ENCODE measurements at places on chromosomes 16 and 17.

DNA sequence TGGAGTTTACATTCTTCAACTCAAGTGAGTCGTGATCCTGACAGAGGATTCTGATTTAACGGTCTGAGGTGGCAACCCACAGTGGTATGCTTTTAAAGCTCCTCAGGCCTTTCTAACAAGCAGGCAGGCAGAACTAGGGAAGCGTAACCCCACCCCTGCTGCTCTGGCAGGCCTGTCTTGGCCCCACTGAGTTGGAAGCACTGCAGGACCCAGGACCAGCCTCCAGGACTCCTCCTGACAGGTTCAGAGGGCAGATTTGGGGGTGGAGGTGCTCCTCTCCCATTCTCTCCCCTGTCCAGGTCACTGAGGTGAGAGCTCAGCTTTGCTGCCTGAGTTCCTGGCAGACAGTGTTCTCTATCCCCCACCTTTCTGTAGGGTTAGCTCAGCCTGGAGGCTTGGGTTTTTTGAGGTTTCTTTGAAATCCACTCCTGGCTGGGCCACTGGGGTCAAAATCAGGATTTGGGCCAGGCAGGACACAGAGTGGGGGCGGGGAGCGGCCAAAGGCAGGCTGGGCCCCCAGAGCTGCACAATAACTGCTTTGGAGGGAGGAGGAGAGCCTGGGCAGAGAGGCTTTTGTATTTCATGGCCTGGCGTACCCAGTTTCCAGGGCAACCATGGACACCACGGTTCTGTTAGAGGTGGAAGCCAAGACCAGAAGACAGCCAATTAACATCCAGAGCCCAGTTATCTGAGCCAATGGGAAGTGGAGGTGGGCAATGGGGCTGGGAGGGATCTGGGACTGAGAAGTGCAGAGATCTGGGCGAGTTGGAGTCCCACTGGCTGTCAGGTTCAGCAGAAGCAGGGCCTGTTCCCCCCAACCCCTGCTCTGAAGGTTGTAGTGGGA lies 9.5 kb downstream of the MRPL27 start:
- no peak for DNase-seq

GRCh38 chr17:73686961-73687360 lies 42.7 kb upstream of the SDK2 start:
- DNase-seq, result no peak

DNA sequence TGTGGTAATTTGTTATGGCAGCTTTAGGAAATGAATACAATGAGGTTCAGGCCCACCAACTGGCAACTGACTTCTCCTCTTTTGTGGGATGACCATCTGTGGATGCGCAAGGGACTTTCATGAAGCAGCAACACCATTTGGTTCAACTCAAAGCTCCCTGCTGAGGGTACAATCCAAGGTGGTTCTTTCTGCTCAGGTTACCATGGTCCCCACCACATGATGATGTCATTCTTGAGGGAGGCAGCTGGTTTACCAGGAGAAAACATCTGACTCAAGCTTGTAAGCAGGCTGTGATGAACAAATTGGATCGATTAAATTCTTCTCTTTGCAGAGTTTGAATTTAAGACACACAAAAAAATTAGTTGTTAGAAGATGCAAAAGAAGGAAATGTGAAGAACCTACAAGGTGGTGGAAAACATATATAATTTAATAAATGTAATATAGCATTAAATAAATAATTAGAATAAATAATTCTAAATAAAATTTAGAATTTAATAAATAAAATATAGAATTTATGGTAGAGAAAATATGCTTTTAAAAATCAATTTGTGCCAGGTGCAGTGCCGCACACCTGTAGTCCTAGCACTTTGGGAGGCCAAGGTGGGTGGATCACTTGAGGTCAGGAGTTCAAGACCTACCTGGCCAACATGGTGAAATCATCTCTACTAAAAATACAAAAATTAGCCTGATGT lies 67.6 kb upstream of the ANKFN1 start:
- no peak for DNase-seq

- no peak for DNase-seq
Measured at GRCh38 chr16:84570739-84571403, 47.0 kb downstream of the COTL1 start.

GRCh38 chr17:30155389-30155788 lies 38.8 kb downstream of the NSRP1 start:
- DNase-seq, result no peak

- DNase-seq, result no peak
Measured at GRCh38 chr17:2885733-2886132, 89.5 kb downstream of the RAP1GAP2 start.

- DNase-seq, result no peak
Measured at GRCh38 chr16:10156099-10156498, 26.1 kb downstream of the GRIN2A start.

All from activated CD4-positive, alpha-beta T cell treated with anti-CD3 and anti-CD28 coated beads, Interleukin-10, Interleukin-2, amounts not matched to agents 100 ng/mL and 50 ng/mL, durations not matched to agents 16 hours and 8 hours (primary cell).